ENCODE measurements at places on chromosomes 13 and 19.

- no peak for DNase-seq
Measured at GRCh38 chr19:12665671-12666264, 774 bp downstream of the MAN2B1 start.

GRCh38 chr13:61908906-61909615, 493.4 kb upstream of the PCDH20 start:
- no peak for DNase-seq

DNA sequence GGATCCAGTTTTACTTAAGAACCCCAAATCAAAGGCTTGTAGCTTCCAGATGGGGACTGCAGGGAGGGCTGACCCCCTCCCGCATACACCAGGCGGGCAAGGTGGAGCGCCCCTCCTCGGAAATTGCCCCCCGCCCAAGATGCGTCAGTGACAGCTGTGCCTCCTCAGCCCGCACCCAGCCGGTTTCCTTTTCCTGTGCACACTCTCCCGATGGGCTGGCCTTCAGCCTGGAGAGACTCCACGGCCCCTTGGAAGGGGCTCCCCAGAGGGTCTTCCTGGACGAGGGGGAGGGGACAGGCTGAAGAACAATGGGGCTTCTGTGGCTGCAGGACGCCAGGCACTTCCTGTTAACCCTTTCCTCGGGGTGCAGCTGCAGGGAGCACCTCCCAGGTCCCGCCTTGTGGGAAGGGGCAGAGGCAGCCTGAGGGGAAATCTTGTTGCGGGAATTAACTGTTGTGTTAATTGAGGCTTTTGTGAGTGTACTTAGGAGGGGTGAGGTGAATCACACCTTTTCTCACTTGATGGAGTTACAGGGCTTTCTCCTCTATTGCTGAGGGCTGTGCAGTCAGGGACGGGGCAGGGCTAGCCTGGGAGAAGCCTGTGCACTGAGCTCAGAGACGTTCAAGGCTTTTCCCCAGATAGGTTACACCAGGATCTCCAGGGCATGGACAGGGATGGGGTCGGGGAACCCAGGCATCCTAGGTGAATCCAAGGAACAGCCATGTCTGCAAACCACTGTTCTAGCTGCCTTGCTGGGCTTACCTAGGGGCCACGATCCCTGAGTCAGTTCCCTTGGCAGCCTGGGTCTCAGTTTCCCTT, 14.3 kb downstream of the IER2 start:
- no peak for DNase-seq

DNA sequence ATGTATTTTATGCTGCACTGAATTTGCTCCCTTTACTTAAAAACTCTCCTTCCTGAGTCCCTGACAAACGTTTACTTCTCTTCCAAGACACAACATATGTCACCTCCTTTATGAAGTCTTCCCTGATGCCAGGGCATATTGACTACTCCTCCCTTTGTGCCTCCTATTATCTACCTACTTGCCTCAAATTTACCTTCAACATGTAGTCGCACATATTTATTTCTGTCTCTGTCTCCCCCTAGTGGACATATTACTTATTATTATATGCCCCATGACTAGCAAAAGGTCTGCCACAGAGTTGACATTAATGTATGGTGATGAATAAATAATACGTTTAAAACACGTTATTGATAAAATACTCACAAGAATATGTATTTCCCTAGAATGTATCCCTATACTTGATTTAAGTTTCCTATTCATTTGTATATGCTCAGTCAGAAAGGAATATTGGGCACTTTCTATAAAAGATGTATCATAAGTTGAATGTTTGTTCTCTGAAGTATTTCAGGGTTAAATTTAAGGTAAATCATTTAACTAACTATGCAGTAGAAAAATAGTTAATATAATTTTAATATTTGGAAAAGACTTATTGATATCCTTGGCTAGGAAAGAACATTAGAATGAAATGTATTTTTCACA, 250.3 kb upstream of the ATXN8OS start:
- DNase-seq = no peak

GRCh38 chr13:72677431-72677830, 50.0 kb downstream of the MZT1 start:
- DNase-seq = no peak
